ENCODE measurements at places on chromosomes 16 and 17. TPM values are rescaled to one million over a fixed set of nuclear protein-coding genes. Genes with fewer than 3 reads are reported as not detected.

GRCh38 chr17:35936063-35936462, 5.5 kb upstream of the RDM1 start:
- DNase-seq, result no peak

EVI2B gene
- polyA plus RNA-seq, result 2.2 TPM

KRTAP4-5 gene
- not detected for polyA plus RNA-seq

- DNase-seq, result no peak
Observed at GRCh38 chr16:981695-982144, at the start of gene SOX8. Gene SOX8, plus strand, starts transcription at chr16:981770. Its CDS starts 153 bp downstream, at chr16:981923.

Data from muscle of back (tissue), 13 donors.